ENCODE measurements at places on chromosomes 4 and X.

DNA sequence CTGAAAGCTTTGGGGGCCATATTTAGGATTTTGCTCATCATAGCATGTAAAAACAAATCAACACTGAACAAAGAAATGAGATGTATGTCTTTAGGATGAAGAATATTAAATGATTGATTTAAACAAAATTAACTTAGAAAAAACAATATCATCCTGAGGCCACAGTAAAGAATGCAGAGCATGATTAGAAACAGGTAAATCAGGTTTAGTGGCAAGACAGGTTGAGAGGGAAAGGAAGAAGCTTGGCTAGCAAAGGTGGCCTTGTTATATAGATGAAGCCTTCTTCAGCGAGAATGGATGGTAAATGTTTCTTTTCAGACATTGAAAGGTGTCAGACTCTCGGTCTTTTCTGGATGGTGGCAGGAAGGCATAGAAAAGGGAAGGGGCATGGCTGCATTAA is 11.9 kb upstream of the MAGEB16 start:
- DNase-seq = no peak

DNA sequence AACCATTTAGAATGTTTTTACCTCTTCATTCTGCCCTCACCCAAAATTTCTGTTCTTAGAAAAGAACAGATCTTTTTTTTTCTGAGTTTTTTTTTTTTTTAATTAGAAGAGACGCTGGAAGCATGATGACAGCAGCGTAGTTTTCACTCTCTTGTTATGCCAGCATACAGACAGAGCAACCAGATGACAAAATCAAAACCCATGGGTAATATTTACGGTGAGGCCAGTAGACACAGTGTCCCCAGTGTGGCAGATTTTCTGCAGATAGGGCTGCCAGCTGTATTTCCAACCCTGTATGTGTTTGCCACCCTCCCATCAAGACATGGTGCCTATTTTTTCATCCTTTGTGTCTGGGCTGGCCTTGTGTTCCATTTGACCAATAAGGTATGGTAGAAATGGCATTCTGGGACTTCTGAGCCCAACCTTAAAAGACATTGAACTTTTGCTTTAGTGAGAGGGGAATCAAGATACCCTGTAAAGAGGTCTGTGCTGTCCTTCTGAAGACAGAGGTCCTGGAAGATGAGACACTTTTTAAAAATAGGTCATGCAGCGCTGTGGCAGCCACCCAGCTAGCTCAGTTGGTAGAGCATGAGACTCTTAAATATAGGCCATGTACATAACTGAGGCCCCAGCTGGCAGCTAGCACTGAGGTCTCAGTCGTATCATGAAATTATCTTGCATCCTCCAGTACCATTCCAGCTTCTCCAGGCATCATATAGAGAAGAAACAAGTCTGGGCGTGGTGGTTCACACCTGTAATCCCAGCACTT is 6.7 kb upstream of the ZNF41 start:
- DNase-seq = no peak

DNA sequence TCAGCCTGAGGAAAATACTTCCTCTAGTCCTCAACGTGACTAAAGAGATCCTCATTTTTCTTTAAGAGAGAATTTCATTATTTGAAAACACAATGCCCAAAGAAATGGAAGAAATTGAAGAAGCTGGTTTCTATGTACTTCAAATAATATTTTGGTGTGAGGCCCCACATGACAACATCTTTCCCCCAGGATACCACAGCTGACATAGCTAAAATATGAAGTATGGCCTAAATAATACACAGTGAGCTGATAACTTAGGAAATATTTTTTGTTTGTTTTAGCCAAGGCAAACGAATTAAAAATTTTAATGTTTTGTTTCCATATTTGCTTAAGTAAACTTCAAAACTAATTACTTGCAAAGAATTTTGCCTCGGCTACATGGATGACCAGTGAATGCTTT is 149.2 kb downstream of the CBR4 start:
- no peak for DNase-seq

GRCh38 chr4:6273661-6273990 is 4.0 kb downstream of the WFS1 start:
- DNase-seq = no peak

- DNase-seq = no peak
Measured at GRCh38 chrX:9342561-9343051, 122.3 kb upstream of the TBL1X start.
